ENCODE measurements at places on chromosomes 7 and 10. TPM values are rescaled to one million over a fixed set of nuclear protein-coding genes. Genes with fewer than 3 reads are reported as not detected.

GIMAP8 gene
- total RNA-seq = 11.9 TPM

KEL gene
- 0.16 TPM for total RNA-seq

ASB15 gene
- total RNA-seq = not detected

GRCh38 chr10:1035201-1035600 lies 9.5 kb upstream of the IDI2 start:
- DNase-seq = no peak

- no peak for DNase-seq
These were observed 86.7 kb downstream of the GFRA1 start for GRCh38 chr10:116186273-116186672.

GRCh38 chr10:29186221-29186620 lies 102.6 kb upstream of the LYZL1 start:
- DNase-seq = no peak

- peak; percentile 42 for DNase-seq
These were observed 20.4 kb downstream of the DNAJB12 start for GRCh38 chr10:72334196-72334824.

DNA sequence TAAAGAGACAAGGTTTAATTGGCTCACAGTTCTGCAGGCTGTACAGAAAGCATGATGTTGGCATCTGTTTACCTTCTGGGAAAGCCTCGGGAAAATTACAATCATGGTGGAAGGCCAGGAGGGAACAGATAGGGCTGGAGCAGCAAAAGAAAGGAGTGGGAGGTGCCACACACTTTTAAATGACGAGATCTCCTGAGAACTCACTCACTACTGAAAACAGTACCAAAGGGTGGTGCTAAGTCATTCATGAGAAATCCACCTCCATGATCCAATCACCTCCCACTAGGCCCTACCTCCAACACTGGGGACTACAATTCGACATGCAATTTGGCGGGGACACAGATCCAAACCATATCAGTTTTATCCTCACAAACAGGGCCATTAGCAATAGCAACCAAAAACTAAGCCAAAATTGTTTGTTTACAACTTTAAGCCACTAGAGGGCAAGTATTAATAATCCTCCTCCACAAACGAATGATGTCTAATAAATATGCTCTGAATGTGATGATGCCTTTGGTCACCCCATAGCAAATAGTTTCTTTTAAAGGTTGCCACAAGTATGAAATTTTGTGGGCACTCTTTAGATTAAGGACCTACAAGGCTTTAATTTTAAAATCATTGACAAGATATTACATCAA lies 129.2 kb upstream of the NRBF2 start:
- no peak for DNase-seq

Measured in activated naive CD8-positive, alpha-beta T cell treated with anti-CD3 and anti-CD28 coated beads for 36 hours (primary cell).